ENCODE measurements at places on chromosomes 1 and 21.

- DNase-seq, result no peak
These were observed 20.3 kb upstream of the BMP8B start for GRCh38 chr1:39808784-39809517.

DNA sequence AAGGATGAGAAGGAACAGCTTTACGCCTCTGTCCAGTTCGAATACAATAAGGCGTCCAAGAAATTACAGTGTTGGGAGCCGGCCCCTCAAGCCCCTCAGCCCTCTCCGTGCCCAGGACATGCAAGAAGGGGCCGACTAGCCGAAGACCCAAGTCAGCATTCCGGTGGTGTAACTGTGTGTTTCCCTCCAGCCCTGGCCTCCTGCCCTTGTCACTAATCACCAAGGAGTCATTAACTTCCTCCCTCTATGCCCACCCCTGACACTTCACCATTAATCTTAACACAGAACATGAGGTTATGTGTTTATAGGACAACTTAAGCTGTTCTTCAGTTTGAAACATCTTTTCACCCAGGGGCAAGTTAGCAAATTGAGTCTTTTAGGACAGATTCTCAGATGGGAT is 16.4 kb upstream of the C4BPB start:
- DNase-seq, result no peak

DNA sequence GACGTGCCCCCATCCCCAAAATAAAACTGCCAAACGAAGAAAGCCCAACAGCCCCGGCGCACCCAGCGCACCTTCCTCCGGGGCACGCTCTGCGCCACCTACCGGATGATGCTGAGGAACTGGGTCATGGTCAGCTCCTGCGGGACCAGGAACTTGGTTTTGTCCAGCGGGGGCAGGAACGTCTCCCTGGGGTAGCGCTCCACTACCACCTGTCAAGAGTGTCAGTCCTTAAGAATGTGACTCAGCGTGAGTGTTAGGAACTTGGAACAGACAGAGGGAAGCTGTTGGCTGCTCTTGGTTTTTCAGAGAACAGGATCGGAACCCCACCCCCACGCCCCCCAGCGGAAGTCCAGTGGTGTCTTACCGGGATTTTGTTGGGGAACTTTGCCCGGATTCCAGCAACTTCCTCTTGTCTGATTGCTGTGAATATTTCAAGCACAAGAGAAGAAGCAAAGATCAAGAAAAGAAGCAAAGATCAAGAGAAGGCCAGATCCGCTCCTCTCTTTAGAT is 431 bp downstream of the MAP1LC3C start:
- DNase-seq, result peak; percentile 48

- no peak for DNase-seq
These were observed 8.1 kb downstream of the CD247 start for GRCh38 chr1:167510244-167510643.

- DNase-seq, result no peak
These were observed 13.0 kb downstream of the EXTL2 start for GRCh38 chr1:100881687-100882086.

GRCh38 chr1:40792036-40792435 is 8.4 kb downstream of the KCNQ4 start:
- no peak for DNase-seq

GRCh38 chr1:177023249-177023648 is 141.3 kb downstream of the ASTN1 start:
- DNase-seq, result no peak

DNA sequence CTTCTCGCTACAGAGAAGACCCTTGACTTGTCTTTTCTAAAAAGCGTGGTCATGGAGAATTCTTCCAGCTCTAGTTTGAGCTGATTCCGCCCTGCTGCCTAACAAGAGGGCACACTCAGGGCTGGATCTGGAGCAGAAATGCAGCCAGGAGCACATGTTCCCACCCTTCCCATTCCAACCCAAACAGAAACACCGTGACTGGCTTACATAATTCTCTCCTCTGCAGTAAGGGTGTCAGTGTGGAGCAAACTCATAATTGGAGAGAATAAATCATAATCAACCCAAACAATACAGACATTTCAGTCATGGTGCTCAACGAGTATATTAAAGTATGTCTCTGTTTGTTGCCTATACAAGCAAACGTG is 34.5 kb downstream of the CTNNBIP1 start:
- no peak for DNase-seq

Measured in GM19239 (cell line).